ENCODE measurements at places on chromosomes 2 and 18.

- DNase-seq, result no peak
These were observed 28.9 kb upstream of the GAREM2 start for GRCh38 chr2:26144031-26144430.

DNA sequence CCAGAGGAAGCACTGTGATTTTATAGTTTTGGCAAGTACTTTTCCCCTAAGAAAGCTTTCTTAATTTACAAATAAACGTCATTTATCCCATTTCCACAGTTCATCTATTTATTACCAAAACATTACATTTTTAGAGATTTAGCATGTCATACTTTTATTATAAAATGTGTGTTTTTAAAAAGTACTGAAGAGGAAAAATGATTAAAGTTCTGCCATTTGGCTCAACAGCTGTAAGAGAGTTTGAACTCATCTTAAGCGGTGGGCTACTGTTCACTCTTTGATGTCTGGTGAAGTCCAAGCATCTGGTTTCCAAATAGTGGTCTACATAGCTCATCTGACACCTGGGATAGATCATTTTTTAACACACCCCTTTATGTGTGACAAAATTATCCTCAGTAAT, 51.3 kb upstream of the TANC1 start:
- DNase-seq, result no peak

DNA sequence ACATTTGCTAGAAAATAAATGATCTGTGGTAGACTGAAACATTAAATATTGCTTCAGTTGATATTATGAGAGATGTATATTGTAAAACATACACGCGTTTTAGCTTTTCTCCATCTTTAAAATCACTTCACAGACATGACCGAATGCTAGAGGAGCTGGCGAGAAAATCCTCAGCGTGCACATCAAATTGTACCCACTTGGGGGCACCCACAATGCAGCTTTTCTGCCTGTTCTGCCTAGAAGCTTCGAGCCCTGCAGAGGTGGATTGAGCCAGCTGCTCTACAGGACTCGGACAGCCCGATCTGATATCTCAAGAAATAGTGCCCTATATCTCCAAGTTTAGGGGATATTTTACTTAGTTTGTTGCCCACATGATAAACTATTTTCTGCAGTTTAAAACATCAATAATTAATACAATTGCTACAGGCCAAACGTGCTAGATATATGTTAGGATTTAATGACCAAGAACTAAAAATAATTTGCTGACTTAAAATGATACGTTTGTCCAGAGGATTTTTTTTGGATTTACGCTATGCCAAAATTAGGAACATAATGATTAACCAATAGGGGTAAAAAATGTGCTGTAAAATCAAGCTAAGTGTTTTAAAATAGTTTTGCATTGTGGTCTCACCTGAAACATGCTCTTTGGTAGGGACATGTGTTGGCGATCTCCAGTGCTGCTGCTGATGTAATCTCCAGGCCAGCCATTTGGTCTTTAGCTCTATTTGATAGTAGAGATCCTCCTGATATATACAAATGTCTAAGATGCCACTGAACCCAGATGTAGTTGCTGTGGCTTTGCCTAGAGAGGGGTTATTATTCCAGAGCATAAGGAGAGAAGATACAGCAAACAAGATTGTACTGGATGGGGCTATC, 22.3 kb upstream of the ATP5MC3 start:
- peak; percentile 58 for DNase-seq

DNA sequence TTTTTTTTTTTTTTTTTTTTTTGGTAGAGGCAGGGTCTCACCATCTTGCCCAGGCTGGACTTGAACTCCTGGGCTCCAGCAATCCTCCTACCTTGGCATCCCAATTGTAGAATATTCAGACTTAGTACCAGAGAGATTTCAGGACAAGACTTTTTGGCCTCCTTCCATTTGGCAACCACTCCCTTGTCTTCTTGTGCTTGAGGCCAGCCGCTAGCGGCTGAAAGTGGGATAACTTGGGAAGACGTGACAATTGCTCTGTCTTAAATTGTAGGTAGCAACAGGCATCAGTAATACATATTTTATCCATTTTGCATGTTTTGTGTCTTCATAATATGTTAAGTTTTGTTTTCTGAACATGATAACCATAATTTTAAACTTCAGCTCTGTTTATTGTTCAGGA, 53.3 kb upstream of the TTN start:
- no peak for DNase-seq

DNA sequence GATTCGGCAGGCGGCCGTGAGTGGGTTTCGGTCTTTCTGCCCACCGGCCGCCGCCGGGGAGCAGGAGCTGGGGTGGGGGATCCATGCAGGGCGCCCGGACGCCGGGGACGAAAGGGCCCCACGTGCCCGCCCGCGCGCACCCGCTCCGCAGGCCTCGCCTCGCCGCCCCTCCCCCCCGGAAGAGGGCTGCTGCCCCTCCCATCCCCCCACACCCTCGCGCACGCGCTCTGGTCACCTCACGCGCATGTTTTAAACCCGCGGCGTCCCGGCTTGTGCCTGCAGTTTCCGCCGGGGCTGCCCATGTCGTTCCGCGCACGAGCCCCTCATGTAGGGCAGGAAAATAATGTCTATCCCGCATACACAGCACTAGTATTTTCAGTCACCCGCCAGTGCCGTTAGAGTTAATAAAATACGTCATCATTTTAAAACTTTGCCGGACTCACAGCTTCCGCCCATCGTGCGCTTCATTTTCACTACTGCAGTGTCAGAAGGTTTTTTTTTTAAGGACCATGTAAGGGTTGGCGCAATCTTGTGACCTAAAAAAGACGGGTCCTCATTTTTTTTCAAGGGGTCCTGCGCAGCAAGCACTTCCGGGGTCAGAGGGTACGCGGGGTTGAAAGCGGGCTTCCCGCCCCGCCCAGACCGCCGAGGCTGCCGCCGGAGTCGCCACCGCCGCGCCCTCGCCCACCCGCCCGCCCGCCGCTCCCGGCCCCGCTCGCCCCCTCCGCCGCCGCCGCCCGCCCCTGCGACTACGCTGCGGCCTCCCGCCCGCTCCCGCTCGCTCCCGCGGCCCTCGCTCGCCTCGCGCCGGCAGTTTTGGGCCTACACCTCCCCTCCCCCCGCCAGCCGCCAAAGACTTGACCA, at the start of gene PCBP1:
Gene PCBP1, plus strand, starts transcription at position 640 of the 864 bp plus-strand sequence. CDS start 267 bp downstream, outside the sequence.
- DNase-seq, result peak; percentile 96

DNA sequence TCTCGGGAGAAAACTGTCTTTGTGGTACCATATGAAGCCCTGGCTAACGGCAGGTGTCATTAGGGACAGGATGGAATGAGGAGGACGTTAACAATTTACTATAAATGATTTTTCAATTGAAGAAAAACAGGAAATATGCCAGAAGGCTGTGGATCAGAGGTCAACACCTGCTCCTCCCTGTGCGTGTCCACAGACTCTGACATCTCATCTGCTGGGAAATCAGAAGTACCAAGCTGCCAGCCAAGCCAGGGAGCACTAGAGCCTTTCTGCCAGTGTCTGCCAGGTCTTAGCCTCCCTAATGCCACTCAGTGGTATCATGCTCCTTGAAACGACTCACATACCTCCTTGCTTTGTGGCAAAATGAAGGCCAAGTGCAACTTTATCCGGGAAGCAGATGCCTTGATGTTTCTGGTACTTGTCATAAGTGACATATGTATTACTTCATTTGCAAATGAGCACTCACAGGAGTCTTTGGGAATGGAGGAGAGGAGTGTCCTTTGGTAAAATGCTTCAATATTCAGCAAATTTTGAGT, 541.1 kb downstream of the SATB2 start:
- no peak for DNase-seq

Measured in neural crest cell (in vitro differentiated cells).